ENCODE measurements at places on chromosomes 2 and 18.

- DNase-seq, result no peak
Observed at GRCh38 chr2:147469471-147469870, 375.4 kb upstream of the ACVR2A start.

GRCh38 chr18:9240270-9240669 lies 94.3 kb upstream of the TWSG1 start:
- no peak for DNase-seq

- DNase-seq, result no peak
Observed at GRCh38 chr2:159462201-159462785, 154.1 kb downstream of the BAZ2B start.

- no peak for DNase-seq
Observed at GRCh38 chr2:62207491-62207890, 11.6 kb downstream of the B3GNT2 start.

GRCh38 chr18:74290794-74291471 lies 830 bp downstream of the CYB5A start:
- peak; percentile 26 for DNase-seq

DNA sequence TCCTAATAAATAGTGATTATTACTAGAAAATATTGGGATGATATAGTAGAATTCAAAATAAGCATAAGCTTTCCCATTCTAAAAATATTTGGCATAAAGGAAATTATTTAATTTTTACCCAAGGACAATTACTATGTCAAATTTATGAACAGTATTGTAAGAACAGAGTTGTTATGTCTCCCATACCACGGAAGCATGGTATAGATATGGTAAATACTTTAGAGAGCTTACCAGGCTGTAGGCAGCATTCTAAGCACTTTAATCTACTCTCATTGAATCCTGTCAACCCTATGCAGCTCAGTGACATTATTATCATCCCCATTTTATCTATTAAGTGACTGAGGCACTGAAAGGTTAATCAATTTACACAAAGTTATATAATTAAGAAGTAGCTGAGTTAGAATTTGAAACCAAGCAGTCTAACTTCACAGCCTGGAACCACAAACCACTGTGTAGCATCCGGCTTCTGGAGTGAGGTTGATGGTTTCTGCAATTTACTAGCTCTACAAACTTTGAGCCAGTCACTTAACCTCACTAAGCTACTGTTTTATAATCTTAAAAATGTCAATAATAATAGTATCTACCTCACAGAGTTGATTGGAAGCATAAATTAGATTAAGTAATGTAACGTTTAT lies 323.7 kb downstream of the ARHGAP15 start:
- no peak for DNase-seq

- DNase-seq, result no peak
Observed at GRCh38 chr2:24404491-24404921, 44.2 kb upstream of the ITSN2 start.

DNA sequence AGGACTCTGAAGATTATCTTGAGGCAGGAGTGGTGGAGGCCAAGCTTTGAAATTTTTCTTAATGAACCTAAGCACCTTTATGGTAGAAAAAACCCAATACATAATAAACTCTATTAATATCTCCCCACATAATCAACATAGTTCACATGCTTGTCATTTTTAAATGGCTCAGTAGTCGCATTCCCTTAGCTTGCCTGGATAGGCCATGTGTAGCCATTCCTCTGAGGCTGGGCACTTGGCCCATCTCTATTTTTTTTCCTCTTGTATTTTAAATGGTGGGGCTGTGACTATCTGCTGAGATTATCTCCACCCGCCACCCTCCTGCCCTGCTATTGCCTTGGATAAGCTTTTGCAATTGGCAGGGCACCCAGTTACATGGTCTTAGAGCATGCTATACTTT lies 143.1 kb downstream of the FHOD3 start:
- DNase-seq, result no peak

- no peak for DNase-seq
Observed at GRCh38 chr18:1539276-1539675, 634.6 kb downstream of the ADCYAP1 start.

DNA sequence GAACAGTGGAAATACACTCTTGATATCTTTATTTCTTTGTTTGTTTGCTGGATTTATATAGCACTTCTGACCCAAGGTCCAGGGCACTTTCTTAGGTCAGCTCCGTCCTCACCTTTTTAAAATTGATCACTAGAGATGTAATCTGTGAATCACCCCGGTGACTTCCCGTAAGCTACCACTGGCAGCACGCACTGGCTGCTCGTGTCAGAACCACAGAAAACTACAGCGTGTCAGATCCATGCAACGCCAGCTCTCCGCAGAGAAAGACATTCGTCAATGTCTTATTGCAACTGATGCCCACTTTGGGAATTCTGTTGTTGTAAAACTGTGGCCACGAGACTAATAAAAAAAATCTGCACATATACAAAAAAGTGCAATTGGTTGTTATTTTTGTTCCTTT lies 779.4 kb upstream of the ZEB2 start:
- no peak for DNase-seq

DNA sequence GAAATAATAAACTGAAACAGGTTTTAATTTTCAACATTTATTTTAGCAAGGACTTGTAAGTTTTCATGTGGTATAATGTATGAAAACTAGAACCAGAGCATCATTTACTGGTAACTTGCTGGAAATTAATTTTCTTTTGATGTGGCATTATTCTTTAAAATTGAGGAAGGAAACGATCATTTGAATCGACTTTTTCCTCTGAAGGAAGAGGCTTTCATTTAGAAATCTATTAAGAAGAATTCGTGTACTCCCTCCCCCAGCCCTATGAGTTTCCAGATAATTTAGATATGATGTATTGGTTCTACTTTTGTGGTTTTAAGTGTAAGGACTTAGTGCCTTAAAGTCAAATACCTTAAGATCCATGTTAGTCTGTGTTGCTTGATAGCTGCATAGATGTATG lies 2.5 kb downstream of the BABAM2 start:
- DNase-seq, result no peak

DNA sequence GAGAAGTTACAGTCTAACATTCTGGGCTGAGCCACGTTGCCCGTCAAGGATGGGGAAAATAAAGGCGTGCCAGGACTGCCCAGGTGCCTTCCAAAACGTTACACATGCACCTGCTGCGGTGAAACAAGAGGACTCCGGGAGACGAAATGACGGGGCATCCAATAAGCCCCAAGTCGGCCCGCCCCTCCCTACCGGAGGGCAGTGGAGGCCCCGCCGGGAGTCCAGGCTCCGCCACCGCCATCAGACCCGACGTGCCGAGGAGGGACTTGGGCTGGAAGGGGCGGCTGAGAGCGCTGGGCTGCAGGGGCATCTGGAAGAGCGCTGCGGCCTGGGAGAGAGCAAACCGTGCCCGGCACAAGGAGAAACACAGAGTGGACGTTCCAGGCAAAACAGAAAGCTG lies 112.5 kb upstream of the GPC1 start:
- DNase-seq, result no peak

- DNase-seq, result no peak
Observed at GRCh38 chr2:39218391-39218790, 25.4 kb downstream of the CDKL4 start.

GRCh38 chr2:168981651-168982050 lies 49.5 kb downstream of the ABCB11 start:
- no peak for DNase-seq

- no peak for DNase-seq
Observed at GRCh38 chr18:11726556-11726955, 37.5 kb downstream of the GNAL start.

- no peak for DNase-seq
Observed at GRCh38 chr2:98899041-98899702, 36.9 kb downstream of the CRACDL start.

DNA sequence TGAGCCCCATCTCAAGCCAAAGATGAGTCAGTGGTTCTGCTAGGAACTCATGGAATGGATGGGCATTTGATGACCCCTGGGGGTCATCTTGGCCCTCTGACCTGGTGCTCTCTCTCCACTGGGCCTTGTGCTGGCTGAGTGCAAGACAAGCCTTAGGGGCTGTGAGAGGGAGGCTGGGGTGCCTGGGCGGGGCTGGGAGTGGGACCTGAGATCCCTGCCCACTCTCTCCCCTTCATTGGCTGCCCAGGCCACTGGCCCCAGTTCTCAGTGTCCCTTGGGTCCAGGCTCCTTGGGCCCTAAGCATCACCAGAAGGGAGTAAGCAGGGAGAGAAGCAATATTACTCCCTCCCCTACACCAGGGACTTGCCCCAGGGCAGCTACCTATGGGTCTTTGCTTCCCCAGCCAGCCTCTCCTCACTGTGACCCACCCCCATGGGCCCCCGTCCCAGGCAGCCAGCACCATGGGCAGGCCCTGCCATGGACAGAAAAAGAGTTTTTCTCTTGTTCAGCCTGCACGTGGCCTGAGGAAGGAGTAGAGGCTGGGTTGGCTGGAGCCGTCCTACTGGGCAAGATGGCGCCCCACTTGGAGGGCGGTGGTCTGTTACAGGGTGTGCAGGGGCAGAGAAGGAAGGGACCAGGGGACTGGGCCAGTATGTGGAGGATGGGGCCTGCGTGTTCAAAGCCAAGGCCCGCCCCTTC lies 33.6 kb downstream of the ATOH8 start:
- no peak for DNase-seq

GRCh38 chr2:112483042-112483473 lies 1.1 kb downstream of the TTL start:
- DNase-seq, result peak; percentile 10

- peak; percentile 55 for DNase-seq
Observed at GRCh38 chr2:149017116-149017985, 21.1 kb upstream of the LYPD6B start.

GRCh38 chr2:62309465-62310091 lies 113.7 kb downstream of the B3GNT2 start:
- no peak for DNase-seq

GRCh38 chr18:44594799-44595467 lies 85.8 kb upstream of the SETBP1 start:
- no peak for DNase-seq

DNA sequence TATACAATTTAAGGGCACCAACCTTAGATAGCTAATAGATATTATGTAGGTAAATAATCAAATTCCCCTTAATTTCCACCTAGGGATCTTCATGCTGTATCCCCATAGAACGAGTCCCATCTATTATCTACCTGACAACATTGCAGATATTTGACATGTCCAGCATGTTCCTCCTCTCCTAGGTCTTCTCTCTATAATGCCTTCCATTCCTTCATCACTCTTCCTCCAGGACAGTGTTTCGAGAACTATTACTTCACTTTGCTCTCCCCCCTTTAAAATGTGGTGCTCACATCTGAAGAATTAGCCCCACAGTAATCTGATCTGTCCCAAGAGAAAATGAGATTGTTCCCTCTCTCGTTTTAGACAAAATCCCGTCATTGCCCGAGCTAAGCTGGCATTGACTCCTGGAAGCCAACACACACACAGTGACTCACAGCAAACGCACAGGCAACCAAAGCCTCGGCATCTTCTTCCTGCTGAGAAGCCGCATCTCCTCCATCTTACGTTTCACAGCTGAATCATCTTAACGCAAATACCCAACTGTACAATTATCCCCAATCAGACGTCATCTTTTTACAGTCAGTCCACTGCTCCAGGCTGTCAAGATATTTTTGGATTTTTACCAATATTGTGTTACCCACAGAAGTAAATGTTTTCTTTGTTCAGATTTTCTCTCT lies 162.9 kb upstream of the AGAP1 start:
- DNase-seq, result no peak

GRCh38 chr2:84278386-84278785 lies 180.7 kb downstream of the SUCLG1 start:
- no peak for DNase-seq

DNA sequence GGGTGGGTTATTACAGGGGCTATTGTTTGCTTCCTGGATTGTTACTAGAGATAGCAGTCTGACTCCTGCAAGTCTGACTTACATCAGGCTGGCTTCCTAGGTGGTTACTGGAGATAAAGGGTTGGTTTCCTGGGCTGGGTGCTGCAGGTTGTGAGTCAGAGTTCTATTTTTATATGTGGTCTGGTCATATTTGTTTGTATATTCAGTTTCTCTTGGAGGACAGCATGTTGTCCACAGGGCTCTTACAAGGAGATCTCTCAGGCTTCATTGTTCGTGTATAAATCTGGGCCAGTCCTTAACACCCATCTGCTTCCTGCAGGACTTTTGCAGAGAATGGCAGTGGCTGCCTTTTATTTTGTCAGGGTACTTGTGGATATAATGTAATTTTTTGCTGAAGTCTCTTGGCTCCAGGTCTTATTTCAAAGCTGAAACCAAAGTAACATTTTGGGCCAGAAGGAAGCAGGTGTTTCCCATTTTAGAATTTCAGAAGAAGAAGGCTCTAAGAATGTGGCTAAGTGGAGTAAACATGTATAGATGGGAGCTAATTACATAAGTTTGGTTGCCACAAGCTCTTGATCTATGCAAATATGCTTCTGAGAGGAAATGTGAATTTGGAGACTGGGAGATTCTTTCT lies 65.9 kb upstream of the SLC16A14 start:
- DNase-seq, result no peak

- no peak for DNase-seq
Observed at GRCh38 chr2:122955776-122956175, 1069.3 kb upstream of the CNTNAP5 start.

- DNase-seq, result no peak
Observed at GRCh38 chr2:236161531-236161930, 6.7 kb downstream of the GBX2 start.

DNA sequence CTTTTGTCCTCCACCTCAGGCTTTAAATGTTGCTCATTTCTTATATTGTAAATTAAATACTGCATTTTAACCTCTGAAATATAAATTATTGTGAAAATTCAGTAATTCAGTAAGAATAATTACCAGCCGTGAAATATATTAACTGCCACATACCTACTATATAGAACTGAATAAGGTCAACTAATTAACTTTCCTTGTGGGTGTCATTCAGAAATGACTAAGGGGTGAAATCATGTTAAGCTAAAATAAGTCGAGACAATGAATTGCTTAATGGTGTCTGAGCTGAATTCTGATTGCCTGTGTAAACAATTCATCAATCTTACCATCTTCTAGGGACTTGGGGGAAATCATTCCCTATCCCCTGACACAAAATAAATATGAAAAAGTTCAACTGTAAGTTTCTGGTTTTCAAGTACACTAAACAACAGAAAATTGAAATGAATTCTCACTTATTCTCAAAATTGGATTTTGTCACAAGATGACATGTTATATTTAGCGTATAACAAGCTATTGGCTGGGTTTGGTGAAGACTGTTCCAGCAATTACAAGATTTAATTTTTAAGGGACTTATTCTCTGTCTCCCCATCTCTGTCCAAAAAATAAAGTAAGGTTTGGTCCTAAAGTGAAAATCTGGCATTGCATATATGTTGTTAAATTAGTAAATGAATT lies 255.1 kb downstream of the METTL4 start:
- no peak for DNase-seq

DNA sequence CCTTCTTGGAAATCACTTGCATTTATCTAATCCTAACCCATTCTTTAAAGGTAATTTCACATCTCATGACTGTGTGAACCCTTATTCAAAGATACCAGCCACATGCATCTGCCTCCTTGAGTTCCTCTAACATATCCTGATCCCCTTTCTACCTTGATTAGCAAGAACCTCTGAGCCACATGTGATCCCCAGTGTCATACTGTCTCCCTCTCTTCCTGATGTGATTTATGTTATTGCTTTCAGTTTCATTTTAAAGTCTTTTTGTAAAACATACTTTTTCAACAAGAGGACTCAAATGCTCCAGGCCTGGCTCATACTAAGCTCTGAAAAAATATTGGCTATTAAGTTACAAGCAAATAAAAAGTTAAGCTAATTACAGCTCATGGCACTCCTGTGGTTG lies 470.1 kb downstream of the DLGAP1 start:
- no peak for DNase-seq
